ENCODE measurements at places on chromosomes 3 and 15.
A peak's percentile ranks its signal among the peaks of the same experiment; 100 is the strongest.

DNA sequence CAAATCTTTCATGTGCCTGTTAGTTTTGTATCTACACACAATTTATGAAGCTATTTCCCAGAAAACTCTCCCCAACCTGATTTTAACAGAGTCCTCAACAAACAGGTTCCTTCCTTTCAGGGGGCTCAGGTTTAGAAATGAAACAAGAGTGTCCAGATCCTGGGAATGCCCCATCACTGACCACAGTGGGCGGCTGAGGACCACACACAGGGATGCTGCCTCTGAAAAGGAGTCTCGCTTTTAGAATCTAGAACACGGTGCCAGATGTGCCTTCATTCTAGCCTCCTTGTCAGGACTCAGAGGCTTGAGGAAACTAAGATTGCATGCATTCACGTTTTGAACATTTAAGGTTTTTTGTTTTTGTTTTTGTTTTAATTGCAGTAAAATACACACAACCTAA is 115.0 kb downstream of the FOXB1 start:
- no peak for DNase-seq

- DNase-seq: no peak
These were observed 43.0 kb upstream of the SLC41A3 start for GRCh38 chr3:126126811-126127431.

DNA sequence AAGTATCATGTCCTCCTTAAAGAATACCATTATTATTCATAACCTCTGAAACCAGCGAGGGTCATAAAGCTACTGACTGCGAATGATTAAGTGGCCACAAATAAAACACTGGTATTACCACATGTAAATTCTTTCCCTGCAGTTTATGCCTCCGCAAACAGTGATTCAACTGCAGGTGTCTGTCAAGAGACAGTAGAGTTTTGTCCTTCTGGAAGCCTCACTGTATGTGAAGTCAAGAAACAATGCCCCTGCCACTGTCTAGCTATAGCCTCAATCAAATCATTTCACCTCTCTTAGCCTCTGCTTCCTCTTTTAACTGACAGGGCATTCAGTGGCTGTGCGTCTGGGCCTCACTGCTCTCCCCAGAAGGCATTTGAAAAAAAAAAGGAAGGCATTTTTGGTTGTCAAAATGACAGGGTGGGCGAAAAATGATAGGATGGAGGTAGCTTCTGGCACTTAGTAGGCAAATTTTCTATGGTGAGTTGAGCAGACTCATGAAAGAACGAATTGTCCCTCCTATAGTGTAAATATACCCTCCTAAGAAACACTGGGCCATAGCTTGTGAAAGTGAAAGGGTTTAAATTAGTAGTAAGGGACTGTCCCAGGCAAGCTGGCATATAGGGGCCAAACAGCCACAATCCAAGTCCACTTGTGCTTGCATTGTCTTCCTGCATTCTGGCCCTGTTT is 66.7 kb downstream of the FILIP1L start:
- DNase-seq: peak; percentile 86

- no peak for DNase-seq
These were observed 13.5 kb upstream of the LINGO1 start for GRCh38 chr15:77646104-77646694.

DNA sequence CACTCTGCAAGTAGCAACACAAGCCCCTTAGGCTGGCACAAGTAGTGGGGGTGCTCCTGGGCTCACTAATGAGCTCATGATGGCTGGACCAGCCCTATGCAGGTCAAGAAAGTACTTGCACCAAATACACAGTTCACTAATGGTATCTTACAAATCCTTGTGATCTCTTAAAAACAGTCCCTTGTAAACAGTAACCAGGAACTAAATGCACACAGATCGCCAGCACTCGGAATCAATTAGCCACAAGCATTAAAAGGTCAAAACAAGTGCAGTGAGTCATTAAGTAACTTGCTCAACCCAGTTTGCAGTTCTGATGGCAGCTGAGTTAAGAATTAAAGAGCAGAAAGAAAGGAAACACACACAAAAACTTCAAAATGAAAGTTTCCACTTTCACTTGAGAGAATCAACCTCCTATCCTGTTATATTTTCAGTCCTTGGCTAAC is 43.2 kb downstream of the ARHGEF3 start:
- DNase-seq: peak; percentile 94

DNA sequence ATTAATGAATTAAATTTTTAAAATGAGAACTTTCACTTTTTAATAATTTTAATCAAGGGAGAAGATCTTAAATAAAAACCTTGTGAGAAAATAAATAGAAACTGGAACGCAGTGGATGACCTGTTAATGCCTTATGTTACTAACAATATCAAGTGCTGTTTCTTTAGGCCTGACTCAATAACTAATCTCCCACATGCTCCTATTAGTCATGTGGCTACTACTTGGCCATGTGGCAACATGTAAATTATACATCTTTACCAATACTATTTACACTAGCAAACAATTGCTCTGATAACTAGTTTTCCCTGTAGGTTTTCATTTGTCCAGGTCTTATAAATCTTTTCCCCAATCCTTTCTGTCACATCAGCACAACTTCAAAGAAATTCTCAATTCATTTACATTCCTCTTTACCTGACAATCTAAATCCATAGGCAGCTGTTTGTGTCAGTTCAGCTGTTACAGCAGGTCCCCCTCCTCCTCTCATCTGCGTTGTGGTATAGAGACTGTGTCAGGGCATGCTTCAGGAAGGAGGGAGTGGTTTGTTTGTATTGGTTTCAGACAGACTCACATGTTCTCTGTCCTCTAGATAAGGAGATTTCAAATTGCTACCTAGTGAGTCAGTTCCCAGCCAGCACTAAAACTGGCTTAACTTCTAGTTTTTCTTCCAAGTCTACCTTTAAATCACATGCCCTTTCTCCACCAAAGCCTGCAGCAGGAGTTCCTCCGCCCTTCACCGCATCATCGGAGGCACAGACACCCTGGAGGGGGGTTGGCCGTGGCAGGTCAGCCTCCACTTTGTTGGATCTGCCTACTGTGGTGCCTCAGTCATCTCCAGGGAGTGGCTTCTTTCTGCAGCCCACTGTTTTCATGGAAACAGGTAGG is 11.3 kb upstream of the C3orf52 start:
- DNase-seq: peak; percentile 89

- no peak for DNase-seq
These were observed 183.1 kb downstream of the FAM43A start for GRCh38 chr3:194868831-194869230.

DNA sequence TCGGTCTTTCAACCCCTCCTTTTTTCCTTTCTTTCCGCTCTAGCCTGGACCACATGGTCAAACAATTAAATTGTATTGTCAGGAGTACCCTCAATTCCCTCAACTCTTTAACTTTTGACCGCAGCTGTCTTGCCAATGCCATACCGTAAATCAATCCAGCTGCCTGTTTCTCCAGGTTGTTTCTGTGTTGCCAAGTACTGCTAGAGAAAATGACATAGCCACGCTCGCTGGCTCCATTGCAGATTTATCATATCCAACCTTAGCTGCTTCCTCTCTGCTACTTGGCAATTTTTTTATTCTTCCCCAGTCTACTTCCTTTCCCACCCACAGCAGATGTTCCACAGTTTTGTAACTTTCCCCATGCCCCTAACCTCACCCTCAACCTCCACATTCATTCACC is 60.0 kb downstream of the ZNF385D start:
- no peak for DNase-seq

GRCh38 chr3:124292329-124292728 is 300.4 kb upstream of the ROPN1 start:
- DNase-seq: no peak

DNA sequence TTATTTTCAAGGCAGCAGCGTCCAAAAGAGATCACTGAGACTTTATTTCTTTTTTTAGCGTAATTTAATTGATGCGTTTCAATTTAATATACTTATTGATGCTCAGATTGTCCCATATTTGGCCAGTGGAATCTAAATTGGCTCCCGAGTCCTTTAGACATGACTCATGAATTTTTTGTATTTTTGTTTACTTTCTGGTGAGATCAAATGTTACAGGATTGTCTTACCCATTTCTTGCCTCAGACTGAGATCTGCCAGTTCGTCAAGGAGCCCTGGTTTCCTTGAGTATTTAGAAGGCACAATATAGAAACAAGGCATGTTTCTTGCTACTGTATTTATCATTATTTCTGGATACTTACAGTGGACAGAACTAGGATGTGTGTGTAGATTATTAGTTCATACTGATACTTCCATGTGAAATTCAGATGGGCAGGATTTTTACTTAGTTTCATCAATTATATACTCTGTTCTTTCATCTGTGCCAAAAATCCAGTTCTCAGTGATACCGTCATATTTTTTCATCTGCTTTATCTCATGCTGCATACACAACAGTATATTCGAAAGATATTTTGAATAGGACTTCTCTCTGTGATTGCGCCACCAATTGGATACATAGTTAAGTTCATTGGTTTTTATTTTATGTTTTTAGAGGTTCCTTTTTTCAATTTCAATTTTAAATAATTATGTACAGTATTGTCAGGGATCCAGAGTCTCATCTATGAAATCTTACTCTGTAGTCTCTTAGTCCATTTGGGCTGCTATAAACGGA is 436.9 kb upstream of the C2CD4B start:
- peak; percentile 55 for DNase-seq

GRCh38 chr3:134965865-134966481 is 170.9 kb downstream of the EPHB1 start:
- DNase-seq: no peak

- DNase-seq: no peak
These were observed 29.3 kb upstream of the ABHD2 start for GRCh38 chr15:89058876-89059405.

DNA sequence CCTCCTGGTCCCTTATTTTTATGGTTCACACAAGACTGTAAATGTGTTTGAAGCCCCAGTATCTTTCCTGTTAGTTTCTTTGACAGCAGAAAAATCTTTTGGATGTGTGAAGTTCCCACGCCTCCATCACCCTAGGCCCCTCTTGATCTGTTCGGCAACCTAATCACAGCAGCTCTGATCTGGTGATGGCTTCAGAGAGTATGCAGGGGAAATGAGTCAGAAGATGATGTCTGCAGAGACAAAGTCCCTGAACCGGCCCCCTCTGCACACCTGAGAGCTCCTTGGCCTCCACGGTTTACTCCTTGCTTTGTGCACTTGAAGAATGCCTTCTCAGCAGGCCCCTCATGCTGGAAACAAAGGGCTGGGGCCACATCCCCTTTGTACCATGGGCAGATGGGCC is 63.5 kb downstream of the CLDN11 start:
- no peak for DNase-seq

DNA sequence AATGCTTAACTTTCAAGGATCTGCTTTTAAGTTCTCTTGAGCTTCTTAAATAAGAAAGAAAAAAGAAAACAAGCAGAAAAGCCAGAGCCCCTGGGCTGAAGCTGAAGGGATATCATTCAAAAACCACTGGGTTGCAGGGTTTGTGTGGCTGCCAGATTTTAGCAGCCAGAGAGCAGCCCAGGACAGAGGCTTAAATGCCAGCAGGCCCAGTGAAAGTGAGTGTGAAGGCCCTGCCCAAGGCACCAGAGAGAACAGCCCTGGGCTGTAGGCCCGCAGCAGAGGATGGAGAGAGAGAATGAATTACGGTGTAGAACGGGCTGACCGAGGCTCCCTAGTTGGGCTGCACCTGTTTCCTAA is 106.3 kb upstream of the BOC start:
- DNase-seq: no peak

DNA sequence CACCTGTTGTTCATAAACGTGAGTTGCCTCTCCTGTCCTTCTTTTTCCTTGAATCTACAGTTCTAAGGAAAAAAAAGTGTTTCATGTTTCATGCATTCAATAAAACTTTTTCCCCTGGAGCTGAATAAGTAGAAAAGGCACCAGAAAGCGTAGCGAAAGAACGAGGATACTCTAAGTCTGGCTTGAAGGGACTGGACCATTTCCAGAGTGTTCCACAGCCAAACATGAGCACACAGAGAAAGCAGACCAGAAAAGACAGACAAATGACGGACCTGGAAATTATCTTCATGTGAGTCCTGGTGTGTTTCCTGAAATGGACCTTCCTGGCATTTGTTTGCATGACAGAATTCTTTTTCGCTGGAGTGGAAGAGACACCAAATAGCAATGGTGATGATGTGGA is 204.7 kb downstream of the SV2B start:
- DNase-seq: peak; percentile 2

DNA sequence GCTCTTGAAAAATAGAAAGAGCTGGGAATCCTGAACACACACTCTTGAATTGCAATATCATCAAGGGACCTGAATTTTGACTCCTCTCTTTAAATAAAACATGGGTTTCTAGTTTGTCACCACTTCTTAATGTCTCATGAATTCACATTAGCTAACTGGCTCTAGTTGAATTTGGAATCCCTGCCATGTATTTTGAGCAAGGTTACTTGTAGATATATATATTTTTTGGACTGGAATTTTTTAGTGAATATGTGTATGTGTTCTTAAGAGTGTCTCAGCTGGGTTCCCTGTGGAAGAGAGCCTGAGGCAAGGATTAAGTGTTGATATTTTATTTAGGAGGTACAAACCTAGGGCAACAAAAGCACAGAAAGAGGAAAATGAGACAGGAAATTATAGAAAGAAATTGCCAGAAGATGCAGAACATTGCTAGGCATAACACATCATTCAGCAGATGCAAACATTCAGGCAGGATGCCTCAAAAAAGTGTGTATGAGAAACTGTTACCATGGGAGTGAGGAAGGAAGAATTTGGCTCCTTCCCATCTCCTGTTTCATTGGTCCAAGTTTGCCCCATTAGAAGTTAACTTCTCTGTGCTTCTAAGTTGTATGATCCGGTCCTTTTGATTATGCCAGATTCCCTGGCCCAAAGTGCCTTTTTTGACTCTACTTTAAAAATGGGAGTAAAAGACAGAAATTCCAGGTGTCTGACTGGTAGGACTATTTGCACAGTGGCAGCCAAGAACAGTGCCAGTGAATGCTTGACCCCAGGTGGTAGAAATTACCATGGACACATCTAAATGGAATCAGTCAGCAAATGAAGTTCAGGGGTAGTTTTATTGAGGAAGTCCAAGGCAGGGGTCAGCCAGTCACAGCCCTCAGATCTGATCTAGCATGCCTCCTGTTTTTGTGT is 253.7 kb upstream of the TGFBR2 start:
- no peak for DNase-seq

GRCh38 chr3:5153074-5153473 is 31.0 kb downstream of the ARL8B start:
- DNase-seq: no peak

- peak; percentile 23 for DNase-seq
These were observed 173.3 kb downstream of the ALDH1A2 start for GRCh38 chr15:57892181-57892580.

GRCh38 chr3:85758442-85758841 is 799.7 kb downstream of the CADM2 start:
- DNase-seq: no peak

GRCh38 chr3:194900854-194901522 is 215.3 kb downstream of the FAM43A start:
- DNase-seq: no peak

DNA sequence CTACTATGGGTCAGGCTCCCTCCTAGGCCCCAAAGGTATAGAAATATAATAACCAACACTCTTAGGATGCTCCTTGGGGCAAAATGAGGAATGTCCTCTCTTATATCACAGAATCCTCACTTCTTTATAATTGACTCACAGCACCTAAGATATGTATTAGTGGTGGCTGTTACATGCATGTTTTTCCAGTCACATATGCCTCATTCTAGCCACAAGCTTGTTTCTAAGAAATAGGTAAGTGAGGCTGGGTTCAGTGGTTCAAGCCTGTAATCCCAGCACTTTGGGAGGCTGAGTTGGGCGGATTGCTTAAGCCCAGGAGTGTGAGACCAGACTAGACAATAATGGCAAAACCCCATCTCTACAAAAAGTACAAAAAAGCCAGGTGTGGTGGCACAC is 57.9 kb upstream of the PSMD6 start:
- no peak for DNase-seq

Measured in GM23248 (cell line).